Choroid plexus epithelial cell (primary cell): ENCODE measurements at places on chromosomes 11 and 22.

GRCh38 chr11:130906616-130907015, 9.7 kb downstream of the SNX19 start:
- DNase-seq: no peak

- DNase-seq: peak; percentile 91
Measured at GRCh38 chr11:17314232-17314547, 37.4 kb upstream of the NCR3LG1 start.

DNA sequence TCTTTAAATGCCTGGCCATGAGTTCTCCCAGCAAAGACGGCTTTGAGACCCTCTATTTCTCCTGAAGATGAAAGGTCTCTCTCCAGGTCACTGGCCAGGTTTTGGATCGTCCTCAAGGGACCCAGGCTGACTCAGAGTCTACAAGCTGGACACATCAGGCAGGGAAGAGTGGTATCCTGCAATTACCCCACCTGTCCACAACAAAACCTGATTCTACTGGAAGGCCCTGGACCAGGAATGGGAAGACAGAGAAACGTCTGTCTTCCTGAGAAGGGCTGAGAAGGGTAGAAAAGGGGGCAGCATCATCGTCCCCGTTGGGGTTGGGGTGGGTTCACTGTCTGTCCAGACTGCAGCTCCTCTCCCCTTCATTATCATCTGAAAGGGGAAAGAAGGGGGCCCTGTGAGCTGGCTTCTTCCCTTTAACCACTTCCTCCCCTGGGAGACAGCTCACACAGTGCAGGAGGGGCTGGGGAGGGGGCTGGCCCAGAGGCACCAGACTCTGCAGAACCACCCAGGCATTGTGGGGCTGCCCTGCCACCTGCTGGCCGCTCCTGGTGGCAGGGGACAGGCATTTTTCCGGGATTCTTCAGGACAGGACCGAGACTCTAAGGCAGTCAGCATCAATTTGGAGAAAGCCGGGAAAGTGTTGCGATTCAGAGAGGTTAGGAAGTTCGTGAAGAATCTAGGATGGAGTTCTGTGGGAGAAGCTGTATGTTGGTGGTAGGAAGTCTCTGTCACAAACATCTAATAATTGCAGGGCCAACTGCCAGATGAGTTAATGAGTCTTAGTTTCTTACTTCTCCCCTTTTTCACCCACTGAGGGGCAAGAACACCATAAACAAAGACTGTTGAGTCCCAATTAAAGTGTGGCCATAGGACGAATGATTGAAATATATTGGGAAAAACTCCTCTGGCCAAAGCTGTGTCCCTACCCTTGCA, 57.6 kb downstream of the SYN3 start:
- peak; percentile 63 for DNase-seq

GRCh38 chr11:3201677-3202181, 16.9 kb downstream of the MRGPRG start:
- DNase-seq: no peak

- no peak for DNase-seq
Measured at GRCh38 chr11:64285885-64286800, 495 bp downstream of the GPR137 start.

DNA sequence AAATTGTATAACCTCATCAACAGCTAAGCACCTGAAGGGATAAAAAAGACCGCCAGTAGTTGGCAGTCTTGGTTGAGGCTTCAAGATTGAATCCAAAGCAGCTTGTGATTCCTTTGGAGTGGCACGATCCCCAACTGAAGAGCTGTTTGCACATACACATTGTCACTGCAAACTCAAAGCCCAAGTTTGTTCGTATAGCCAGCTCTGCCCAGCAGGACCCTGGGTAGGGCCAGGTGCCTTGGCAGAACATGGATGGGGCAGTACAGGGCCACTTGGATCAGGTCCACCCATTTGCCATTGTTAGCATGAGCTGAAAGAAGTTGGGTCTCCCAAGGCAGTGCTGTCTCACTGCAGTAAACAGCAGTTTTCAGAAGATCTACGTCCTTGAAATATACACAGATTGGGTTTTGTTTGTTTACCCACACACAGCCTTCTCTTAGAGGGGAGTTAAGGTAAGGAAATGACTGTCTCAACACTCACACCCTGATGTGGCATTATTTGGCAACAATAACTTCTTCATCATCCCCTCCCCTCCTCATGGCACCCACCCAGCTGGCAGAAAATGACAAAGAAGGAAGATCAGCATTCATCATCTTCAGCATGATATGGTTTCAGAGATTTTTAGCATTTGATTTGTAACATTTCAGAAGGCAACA, 132.9 kb downstream of the COMMD9 start:
- DNase-seq: no peak

GRCh38 chr22:23164091-23164490, 16.2 kb upstream of the BCR start:
- DNase-seq: no peak

- peak; percentile 79 for DNase-seq
Measured at GRCh38 chr11:35304386-35304775, 115.0 kb downstream of the SLC1A2 start.

- peak; percentile 70 for DNase-seq
Measured at GRCh38 chr11:107549253-107549953, 16.1 kb downstream of the ALKBH8 start.

DNA sequence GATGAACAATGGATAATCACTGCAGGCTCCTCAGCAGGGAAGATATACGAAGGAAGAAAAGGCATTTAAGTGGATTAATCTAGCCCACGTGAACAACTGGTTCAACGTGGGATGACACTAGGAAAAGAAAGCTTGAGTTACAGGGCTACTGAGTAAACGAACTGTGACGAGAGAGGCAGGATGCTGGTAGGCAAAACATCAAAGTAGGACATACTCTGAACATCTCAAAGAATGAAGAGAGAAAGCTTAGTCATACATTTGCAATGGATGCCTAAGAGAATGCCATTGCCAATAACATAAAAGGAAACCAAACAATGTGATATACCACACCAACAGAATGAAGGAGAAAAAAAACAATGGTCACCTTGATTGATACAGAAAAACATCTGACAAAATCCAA, 12.9 kb downstream of the USP28 start:
- peak; percentile 68 for DNase-seq

DNA sequence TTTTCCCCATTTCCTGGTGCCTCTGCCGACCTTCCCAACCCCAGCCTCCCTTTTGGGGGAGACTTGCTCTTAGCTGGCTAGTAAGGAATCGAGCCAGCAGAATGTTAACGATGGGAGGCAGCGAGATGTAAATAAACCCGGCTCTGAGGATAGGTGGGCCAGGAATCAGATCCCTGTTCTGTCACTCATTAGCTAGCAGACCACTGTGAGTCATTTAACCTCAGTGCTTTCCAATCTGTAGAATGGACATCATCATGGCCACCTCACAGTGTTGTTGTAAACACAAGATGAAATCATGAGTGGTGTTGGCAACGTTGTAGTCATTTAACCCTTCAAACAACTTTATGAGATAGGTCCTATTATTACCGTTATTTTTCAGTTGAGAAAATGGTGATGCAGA, 208.6 kb downstream of the KIRREL3 start:
- no peak for DNase-seq

GRCh38 chr11:69485337-69486041, 4.0 kb downstream of the LINC01488 start:
- no peak for DNase-seq

DNA sequence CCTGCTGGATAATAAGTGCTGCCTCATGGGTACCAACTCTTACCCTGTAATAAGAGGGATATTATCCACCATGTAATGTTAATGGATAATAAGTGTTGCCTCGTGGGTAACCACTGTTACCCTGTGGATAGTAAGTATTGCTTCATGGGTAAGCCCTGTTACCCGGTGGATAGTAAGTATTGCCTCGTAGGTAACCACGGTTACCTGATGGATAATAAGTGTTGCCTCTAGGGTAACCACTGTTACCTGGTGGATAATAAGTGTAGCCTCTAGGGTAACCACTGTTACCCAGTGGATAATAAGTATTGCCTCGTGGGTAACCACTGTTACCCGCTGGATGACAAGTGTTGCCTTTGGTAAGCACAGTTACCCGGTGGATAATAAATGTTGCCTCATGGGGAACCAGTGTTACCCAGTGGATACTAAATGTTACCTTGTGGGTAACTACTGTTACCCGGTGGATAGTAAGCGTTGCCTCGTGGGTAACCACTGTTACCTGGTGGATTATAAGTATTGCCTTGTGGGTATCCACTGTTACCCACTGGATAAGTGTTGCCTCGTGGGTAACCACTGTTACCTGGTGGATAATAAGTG, 18.6 kb upstream of the NXPE4 start:
- DNase-seq: no peak

- no peak for DNase-seq
Measured at GRCh38 chr11:63552921-63553320, 10.3 kb downstream of the PLAAT2 start.

DNA sequence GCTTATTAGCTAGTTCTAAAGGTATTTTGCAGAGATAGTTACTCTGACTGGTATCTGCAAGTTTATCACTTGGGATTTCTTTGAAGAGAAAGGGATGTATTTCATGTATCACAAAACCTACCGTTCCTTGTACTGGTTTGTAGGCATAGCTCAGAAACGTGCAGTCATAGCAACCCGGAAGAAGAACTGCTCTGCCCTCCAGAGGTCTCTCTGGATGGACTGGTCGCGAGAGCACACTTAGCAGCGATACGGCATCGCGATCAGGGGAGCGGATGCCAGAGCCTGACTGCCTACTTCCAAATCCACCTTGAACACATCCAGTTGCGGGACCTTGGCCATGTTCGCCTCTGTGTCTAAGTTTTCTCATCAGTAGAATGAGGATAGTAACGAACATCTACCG, 143.3 kb downstream of the WNT7B start:
- no peak for DNase-seq

DNA sequence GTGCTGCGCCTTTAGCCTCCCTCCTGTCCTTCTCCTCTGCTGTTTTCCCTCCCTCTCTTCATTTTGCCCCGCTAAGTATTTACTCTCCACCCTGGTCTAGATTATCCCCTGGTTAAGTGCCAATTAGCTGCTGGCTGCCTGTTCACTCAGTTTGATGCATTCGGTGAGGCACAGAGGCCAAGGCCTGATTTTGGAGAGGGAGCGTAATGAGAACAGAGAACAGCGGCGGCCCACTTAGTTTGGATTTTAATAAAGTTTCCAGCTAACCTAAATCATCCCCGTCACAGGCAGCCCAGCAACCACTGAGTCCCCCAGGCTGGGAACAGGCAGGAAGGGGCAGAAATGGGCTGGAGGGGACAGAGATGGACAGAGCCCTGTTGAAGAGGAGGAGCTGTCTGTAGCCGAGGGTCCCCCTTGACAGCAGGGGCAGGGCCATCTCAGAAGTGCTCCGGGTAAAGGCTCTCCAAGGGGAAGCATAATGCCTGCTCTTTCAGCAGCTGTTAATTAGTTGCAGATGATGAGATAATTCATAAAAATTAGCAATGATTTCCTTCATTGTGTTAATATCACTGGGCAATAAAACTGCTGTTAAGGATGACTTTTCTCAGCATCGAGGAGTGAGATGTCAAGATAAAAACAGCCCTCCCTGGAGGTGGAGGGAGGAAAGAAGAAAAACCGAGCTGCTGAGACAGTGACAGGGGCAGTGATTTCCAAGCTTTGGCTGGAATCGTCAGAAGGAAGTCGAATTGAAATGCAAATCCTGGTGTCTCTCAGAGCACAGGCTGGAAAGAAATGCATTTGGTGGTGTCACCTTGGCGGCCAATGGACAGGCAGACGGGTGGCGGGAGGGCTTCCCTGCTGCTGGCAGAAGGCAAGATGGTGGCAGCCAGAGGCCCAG, 170.1 kb downstream of the GRIK4 start:
- no peak for DNase-seq

DNA sequence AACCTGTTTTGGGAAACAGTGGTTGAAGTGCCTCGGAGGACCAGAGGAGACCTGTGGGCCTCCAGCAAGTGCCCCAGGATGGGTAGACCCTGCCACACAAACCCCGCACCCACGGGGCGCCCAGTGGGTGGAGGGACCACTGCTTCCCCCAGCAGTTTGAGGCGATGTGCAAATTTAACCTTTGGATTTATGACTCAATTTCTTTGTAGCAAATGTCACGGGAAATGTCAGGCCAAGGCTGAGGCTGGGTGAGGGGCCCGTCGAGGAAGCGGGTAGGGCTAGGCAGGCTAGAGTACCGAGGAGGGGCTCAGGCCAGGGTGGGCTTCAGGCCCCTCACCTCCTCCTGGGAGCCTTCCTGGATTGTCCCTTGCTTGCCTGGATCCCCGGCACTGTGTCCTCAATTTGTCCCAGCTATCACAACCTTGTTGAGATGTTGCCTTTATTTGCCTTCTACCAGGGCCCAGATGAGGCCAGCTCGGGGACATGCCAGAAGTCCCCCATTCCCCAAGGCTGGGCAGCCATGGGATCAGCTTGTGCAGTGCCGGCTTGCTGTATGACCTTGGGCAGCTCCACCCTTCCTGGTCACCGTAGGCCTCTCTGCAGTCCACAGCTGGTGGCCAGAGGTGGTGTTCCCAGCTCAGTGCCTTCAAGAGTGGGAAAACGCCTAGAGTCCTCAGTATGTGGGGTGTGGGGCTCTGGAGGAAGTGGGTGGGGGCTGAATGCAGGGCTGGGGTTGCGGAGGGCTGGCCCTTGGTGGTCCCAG, 39.5 kb upstream of the PRODH start:
- no peak for DNase-seq

DNA sequence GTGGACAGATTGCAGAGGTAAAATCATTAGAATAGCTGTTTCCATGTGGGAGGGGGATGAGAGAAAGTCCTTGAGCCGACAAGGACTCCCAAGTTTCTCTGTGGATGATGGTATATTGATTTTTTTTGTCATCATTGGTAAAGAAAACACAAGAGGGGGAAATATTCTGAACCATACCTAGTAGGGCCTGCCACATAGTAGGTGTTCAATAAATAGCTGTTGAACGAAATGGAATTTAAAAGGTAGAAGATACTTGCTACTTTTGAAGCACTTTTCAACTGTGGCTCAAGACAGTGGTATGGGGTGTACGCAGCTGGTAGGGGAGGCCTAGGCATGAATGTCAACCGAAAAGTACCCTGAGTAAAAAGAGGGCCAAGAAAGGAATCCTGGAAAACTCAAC, 2.1 kb downstream of the CAVIN3 start:
- DNase-seq: no peak

GRCh38 chr11:78808923-78809322, 234.3 kb upstream of the NARS2 start:
- no peak for DNase-seq

DNA sequence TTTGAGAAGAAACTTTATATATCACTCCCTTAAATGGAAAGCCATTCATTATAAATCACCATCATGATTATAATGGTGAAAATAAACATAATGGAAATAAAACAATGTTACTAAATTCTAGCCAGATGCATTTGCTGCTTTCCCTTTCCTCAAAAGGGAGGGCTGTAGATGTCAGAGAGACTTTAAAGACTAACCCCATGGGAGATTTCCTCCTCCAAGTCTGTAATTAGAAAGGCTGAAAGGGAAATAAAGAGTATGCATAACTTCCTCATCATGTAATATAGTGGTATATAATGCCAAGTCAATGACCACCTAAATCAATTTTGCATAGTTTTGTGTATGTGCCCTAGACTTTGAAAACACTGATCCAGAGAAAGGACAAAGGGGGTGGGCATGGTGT, 6.4 kb downstream of the CD6 start:
- DNase-seq: no peak

DNA sequence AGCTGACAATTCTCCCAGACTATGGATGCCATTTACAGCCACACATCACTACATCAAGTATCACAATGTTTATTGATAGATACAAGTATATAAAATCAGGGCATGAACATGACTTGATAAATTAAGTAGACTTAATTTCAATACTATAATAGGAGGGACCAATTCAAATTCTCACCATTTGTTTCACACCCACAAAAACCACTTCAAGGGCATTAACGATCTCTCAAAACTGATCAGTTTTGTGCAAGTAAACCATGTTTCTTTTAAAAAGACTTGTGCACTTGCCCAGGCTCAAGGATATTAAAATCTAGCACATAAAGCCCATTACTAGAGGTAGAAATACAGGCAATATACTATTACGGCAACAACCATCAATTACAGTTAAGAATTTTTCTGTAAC, 11.7 kb downstream of the EIF4G2 start:
- no peak for DNase-seq
